ENCODE measurements at places on chromosomes 6 and 20.

- DNase-seq: no peak
Observed at GRCh38 chr6:15796844-15797243, 134.0 kb upstream of the DTNBP1 start.

DNA sequence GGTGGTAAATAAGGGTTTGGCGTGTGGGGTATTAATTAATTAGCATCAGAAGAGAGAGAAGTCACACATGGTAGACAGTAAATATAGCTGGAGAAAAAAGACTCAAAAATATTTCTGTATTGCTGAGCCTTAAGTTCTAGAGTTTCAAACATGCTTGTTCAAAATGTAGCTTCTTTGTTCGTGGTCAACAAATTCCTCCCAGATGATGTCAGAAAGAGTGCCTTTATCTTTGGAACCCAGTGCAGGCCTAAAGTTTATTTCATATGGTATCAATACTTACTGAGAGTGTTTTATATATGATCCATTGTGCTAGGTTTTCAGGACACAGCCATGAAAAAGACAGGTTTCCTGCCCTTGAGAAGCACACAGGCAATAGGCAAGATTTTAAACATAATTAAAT is 18.3 kb downstream of the MARCKS start:
- DNase-seq: no peak

DNA sequence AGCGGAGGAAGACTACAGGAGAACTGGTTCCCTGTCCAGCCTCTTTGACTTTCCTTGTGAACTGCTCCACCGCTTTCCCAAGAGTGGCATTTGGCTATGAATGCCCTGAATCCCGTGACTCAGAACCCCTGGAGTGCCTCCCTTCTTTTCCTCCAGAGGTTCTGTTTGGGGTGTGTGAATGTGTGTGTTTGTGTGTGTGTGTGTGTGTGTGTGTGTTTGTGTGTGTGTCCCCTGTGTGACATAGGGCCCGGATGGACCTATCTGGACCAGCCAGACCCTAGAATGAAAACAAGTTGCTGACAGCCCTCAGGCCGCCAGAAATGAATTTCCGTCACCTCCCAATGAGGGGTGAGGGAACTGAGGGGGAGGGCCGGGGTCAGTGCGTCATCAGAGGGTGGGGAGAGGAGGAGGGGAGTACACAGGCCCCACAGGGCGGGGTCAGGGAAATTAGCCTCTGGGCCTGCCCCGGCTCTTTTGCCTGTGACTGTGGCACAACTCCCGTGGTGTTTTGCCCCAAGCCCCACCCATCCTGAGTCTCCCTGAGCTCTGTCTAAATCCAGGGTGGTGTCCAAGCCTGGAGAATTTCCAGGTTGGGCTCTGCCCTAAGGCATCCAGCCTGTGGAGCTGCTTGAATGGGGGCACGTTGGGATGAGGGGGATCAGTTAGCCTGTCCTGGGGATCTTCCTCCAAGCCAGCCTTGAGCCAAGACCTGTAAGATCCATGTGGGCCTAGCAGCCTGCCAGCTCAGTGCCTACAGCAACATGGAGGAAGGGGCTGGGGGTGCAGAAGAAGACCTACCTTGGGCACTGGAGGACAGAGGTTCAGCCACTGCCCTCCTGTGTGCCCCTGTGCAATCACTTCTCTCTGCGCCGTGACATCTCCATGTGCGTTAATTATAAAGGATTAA is 15.2 kb upstream of the MRPS18A start:
- peak; percentile 71 for DNase-seq

GRCh38 chr6:170461556-170462365 is 91.3 kb downstream of the PSMB1 start:
- no peak for DNase-seq
